ENCODE measurements at places on chromosomes 11 and 22.
A peak's percentile ranks its signal among the peaks of the same experiment; 100 is the strongest.

- DNase-seq, result no peak
Measured at GRCh38 chr22:50583294-50583861, 729 bp upstream of the CHKB start.

DNA sequence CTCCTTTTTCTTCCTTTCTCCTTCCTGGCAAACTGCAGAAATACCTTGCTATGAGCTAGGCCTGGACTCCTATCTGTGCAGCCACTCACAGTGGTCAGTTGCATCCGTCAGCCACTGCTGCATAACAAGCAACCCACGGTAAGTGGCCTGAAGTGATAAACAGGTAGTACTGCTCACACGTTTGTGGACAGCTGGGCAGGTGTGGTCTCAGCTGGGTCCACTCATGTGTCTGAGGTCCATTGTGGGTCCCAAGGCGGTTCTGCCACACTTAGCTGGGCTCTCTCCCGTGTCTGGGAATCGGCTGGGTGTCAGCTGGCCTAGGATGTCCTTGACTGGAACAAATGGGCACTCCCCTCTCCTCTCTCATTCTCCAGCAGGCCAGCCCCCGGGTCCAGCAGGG is 109.3 kb downstream of the BRD1 start:
- no peak for DNase-seq

- no peak for DNase-seq
Measured at GRCh38 chr11:70672991-70673653, 274.8 kb downstream of the CTTN start.

DNA sequence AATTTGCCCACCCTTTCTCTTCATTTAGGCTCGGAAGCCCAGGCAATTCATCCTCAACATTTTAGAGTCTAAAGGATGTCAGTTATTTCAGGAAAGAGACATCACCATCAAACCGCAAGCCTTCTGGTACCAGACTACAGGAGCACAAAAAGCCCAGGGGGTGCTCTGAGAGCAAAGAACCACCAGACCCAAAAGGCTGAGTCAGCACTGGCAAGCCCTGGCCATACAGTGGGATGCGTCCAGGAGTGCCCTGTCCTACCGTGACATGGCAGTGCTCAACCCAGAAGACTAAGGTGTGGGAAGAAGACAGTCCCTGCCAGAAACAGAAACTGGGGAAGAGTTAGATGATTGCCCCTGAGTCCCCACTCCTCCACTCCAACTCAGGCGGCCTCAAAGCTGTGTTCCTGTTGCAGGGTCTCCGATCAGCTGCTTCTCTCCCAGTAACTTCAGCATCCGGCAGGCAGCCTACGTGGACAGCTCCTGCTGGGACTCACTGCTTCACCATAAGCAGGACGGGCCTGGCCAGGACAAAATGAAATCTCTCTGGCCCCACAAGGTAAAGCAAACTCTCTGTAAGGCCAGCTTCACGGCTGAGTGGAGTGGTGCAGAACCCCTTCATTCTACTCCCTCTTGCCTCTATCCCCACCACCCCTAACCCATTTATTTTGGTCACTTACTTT is 1.5 kb downstream of the PANX3 start:
- peak; percentile 40 for DNase-seq

DNA sequence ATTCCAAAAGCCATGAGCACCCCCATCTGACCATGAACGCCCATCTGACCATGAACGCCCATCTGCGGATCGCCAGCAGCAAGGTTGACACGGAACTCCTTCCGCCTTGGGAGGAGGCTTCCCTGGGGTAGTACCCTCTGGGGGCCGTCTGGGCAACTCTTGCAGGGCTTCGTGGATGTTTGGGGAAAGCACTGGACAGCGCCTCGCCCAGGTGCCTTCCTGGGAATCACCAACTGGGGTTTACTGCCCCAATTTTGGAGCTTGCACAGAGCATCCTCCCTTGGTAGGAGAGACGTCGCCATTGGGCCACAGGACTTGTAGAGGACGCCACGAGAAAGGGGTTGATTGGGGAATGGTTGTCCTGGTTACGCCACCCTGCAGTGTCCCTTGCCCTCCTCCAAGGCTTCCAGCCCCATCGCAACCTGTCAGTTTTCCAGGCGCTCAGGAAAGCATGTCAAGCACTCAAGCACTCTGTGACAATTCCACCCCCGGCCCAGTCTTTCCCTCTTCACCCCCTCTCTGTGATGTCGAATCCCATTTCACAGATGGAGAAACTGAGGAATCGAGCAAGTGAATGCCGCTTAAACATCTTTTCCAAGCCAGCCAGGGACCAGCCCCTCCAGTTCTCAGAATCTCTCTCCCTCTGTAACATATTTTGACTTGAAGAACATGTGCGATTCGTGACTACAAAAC is 914 bp upstream of the PRDM11 start:
- DNase-seq, result peak; percentile 76

- DNase-seq, result no peak
Measured at GRCh38 chr22:45200860-45201511, 37.3 kb downstream of the NUP50 start.

- no peak for DNase-seq
Measured at GRCh38 chr11:126834149-126834548, 166.4 kb downstream of the KIRREL3 start.

DNA sequence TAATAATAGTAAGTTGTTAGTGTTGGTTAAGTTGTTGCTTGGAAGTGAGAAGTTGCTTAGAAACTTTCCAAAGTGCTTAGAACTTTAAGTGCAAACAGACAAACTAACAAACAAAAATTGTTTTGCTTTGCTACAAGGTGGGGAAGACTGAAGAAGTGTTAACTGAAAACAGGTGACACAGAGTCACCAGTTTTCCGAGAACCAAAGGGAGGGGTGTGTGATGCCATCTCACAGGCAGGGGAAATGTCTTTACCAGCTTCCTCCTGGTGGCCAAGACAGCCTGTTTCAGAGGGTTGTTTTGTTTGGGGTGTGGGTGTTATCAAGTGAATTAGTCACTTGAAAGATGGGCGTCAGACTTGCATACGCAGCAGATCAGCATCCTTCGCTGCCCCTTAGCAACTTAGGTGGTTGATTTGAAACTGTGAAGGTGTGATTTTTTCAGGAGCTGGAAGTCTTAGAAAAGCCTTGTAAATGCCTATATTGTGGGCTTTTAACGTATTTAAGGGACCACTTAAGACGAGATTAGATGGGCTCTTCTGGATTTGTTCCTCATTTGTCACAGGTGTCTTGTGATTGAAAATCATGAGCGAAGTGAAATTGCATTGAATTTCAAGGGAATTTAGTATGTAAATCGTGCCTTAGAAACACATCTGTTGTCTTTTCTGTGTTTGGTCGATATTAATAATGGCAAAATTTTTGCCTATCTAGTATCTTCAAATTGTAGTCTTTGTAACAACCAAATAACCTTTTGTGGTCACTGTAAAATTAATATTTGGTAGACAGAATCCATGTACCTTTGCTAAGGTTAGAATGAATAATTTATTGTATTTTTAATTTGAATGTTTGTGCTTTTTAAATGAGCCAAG is 2.7 kb downstream of the NEAT1 start:
- DNase-seq, result peak; percentile 78

GRCh38 chr22:45065726-45066125 is 55.9 kb upstream of the PHF21B start:
- no peak for DNase-seq

DNA sequence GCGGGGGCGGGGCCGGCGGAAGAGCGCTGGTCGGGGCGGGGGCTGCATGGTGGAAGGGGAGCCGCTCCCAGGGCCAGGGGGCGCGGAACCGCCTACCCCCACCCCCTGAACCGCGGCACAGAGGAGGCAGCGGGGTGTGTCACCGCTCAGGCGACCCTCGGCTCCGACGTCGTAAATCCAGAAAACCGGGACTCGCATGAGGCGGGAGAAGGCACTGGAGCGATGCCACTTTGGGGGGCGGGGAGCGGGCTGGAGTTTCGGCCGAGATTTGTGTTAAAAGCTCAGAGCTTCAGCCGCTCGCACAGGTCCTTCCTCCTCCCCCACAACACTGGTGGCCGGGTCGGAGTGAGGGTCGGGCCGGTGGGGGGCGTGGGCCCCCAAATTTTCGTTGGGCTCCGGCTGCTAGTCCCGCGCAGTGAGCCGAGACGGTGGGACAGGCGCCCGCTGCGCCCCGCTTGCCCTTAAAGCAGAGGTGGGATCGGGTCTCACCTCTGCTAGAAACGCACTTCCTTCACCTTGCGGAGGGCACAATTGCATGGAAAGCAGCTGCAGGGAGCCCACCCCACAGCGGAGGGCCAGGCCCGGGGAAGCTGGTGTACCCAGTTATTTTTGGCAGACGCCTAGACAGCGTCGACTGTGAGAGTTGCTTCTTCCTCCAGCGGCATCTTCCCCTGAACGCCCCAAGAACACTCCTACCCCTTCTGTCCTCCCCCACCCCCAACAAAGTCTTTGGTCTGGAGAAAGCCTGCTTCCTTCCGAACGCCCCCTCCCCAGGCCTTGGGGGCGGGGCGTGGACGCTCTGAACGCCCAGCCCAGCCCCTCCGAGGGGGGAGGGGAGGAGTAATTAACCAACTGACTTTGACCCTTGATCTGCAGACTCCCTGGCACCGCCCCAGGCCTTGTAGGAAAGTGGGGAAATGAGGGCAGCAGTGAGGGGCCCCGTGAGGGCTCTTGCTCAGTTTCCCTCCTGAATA is 1.1 kb downstream of the OVOL1 start:
- DNase-seq, result no peak

GRCh38 chr11:94511932-94512781 is at the start of gene C11orf97:
Gene C11orf97 (plus strand): TSS chr11:94512461. CDS start chr11:94512529, 68 bp downstream.
- DNase-seq, result peak; percentile 63

DNA sequence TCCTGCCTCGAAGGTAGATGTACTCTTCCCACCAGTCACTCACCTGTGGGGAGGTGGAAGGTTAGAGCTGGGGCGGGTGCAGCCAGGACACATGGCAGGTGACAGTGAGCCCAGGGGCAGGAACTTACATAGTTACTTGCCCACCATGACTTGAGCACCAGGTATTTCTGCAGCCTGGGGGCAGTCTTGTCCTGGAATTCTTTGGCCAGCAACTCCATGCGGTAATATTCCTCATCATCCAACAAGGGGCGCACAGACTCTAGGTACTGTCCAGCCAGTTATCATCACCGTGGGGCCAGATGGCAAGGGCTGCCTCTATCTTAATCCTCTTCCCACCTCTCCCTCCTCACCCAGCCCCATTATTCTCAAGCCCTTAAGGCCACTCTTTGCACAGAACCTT is 2.2 kb downstream of the CPT1B start:
- DNase-seq, result no peak

- DNase-seq, result no peak
Measured at GRCh38 chr11:96246718-96247552, 96.1 kb downstream of the MAML2 start.

DNA sequence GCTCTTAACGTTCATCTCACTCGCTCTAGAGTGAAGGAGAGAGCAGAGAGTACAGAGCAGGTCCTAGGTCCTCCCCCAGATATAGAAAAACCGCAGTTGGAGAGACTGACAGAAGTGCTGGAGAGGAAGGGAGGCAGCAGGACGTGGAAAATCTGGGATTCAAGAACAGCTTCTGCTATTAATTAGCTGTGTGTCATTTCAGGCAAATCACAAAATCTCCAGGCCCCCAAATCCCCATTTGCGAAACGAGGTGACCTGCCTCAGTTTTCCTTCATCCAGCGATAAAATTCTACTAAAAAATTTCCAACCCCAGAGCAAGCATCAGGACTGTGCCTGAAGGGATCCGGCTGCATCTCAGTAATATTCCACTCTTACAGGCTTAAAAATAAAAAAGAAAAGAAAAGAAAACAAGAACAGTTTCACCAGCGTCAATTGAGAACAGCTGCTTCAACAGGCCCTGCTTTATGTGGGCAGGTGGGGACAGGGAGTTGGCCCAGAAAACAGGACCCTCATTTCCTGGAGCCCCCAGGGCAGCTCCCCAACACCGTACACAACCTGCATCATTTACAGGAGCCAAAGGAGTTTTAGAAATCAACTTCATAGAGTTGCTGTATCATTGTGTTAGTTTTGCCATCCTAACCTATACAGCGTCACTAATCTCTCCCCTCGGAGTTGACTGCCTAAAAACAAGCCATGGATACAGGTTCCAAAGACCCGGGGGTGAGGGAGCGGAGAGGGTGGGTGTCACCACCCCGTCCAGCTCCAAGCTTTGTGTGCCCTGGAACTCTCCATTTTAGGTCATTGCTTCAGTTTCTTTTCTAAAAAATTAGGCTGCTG is 2.3 kb upstream of the MALAT1 start:
- DNase-seq, result peak; percentile 74

Data from T47D (cell line).